ENCODE measurements at places on chromosomes 11 and 22.

DNA sequence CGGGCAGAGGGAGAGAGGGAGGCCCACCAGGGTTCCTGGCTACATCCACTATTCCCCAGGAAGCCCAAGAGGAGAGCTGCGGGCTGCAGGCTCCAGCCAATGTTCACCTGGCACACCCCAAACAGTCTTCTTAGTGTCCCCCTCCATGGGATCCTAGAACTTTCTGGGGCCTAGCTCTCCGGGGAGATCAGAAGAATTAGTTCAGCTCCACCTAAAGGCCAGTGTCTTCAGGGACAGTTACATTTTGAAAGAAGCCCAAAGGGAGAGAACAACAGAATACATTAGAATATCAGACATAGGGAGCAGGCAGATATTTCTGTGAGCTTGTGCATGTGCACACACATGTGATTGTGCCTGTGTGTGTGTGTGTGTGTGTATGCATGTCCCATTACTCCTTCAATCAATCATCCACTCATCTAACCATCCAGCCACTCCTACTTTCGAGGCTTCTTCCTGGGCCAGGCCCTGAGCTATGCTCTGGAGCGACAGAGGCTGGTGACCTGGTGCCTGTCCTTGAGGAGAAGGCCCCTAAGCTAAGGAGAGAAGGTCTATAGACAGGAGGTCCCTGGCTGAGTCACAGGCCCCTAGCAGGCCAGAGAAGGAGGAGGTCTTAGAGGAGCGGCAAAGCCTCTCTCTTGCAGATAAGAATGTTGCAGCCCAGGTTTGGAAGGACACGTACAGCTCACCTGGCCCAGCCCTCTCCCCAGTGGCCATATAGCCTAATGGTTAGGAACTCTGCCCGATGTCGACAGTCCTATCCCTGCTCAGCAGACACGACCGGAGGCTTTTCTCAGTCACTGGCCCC lies 165.5 kb downstream of the DSCAML1 start:
- peak; percentile 6 for DNase-seq

DNA sequence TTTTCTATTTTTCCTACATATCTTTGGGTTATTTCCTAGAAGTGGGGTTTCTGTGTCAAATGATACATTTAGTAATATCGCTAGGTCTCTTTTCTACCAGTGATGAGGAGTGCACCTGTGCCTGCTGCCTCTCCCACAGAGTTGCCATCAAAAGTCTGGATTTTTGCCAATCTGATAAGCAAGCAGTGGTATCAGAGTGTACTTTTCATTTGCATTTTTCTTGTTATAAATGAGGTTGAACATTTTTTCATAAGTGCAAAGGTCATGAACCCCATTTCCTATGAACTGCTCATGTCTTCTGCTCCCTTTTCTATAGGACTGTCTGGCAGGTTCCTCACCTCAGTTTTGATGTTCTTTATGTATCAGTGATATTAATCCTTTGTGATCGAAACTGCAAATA lies 1.7 kb downstream of the TRPM5 start:
- no peak for DNase-seq

- DNase-seq: no peak
These were observed 51.9 kb downstream of the SLC1A2 start for GRCh38 chr11:35367491-35367890.

DNA sequence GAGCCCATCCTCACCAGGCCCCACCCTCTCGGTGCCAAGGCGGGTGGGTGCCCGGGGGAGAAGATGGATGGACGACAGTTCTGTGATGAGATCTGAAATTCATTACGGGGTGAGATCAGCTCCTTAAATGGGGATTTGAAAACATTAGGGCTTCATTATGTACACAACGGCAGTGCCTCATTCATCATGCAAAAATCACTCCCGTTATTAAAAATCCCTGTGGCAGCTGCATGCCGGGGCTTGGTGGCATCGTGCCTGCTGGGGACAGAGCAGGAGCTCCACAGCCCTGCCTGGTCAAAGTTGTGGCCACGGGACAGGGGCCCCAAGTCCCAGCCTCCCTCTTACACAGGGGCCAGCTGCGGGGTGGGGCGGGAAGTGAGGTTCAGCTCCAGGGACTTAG lies 20.2 kb downstream of the OTUB1 start:
- DNase-seq: no peak

Measured in glutamatergic neuron (in vitro differentiated cells).